Stimulated activated naive CD4-positive, alpha-beta T cell (primary cell): ENCODE measurements at places on chromosomes 13 and 19.

DNA sequence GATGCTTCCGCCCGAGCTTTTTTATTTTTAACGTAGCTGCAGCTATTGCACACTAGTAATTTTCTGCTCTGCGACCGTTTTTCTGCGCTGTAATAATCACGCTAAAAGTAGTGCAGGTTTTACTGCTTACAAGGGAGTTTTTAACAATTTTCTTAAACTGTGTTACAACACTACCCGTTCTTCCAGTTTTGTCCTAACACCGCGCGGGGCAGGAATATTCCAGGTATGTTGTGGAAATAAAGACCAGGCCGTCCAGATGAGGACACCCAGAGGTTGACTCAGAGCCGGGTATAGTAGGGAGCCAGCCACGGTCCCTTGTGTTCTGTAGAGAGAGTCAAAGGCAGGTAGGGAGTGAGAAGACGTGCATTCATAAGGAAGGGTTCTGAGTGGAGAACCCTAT is 21.7 kb downstream of the ZNF274 start:
- DNase-seq: no peak

DNA sequence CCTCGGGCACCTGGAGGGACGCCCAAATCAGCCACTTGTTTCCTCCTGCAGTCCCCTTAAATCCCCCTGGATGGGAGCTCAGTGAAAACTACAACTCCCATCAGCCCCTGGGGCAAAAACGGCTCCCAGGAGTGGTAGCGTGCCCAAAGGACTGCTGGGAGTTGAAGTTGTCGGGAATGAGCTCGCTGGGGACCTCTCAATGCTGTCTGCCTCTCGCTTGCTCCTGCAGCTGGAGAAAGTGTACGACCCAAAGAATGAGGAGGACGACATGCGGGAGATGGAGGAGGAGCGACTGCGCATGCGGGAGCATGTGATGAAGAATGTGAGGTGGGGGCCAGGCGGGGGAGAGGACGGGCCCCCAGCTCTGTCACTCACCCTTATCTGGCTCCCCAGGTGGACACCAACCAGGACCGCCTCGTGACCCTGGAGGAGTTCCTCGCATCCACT is 14.7 kb upstream of the DHDH start:
- DNase-seq: no peak

DNA sequence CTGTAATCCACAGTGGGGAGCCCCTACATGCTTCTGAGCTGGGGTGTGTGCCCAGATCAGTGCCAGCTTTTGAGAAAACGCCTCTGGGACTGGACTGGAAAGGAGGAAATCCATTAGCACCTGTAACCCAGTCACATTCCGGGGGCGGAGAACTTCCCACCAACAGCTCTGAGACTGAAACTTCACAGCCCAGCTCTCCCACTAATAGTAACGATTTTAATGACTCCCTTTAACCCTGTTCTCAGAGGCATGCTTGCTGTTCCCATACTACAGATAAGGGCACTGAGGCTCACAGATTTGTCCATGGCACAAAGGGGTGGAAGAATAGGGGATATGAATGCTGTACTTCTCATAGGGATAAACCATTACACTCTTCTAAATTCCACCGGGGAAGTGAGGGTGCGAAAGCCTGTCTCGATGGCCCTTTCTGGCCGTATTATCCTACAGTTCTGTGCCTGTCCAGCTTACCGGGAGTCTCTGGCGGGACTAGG is 851 bp downstream of the FBXO46 start:
- no peak for DNase-seq

- DNase-seq: peak; percentile 13
Measured at GRCh38 chr13:30142486-30143211, 164.7 kb downstream of the KATNAL1 start.

DNA sequence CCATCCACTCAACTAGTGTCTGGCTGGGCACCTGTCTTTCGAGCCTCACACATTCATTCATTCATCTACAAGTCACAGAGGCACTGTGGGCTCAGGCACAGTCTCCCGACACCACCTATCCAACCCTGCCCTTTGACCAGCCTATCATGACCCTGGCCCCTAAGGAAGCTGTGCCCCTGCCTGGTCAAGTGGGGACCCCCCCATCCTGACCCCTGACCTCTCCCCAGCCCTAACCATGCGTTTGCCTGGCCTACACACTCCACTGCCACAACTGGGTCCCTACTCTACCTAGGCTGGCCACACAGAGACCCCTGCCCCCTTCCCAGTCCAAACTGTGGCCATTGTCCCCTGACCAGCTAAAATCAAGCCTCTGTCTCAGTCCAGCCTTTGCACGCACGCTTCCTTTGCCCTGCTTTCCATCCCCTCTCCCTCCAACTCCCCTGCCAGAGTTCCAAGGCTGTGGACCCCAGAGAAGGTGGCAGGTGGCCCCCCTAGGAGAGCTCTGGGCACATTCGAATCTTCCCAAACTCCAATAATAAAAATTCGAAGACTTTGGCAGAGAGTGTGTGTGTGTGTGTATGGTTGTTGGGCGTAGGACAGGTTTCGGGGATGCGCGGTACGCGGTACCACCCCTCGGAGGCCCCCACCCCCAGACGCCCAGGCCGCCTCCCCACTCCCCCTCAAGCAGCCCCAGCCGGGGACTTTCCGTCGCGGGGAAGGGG is 404 bp upstream of the IL27RA start:
- no peak for DNase-seq

DNA sequence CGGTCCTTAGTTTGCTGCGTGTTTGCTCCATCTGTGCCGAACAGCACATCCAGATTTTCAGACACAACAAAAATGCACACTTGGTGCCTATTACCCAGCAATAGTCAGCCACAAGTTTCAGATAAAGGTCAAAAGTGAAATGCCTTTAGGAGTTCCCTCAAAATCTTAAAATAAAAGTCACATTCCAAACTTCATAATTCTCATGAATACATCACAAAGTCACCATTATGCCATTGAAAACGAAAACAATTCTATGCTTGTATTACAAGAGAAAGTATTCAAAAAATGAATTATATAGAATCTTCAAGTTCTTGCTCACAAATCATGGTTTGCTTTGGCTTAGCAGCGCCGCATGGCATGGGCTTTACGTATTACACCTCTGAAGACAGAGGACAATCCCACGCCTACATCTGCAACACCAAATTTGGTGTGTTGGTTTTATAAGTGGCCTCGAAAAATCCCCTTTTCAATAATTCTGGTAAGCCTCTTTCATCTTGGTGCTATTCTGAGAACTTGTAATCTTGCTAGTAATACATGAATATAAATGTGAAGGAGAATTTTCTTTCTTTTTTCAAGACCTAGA is 26.6 kb downstream of the COL4A1 start:
- DNase-seq: no peak

GRCh38 chr19:46970815-46971214 is 48.8 kb upstream of the NPAS1 start:
- DNase-seq: no peak

GRCh38 chr19:30206187-30206586 is 166.0 kb upstream of the ZNF536 start:
- no peak for DNase-seq

DNA sequence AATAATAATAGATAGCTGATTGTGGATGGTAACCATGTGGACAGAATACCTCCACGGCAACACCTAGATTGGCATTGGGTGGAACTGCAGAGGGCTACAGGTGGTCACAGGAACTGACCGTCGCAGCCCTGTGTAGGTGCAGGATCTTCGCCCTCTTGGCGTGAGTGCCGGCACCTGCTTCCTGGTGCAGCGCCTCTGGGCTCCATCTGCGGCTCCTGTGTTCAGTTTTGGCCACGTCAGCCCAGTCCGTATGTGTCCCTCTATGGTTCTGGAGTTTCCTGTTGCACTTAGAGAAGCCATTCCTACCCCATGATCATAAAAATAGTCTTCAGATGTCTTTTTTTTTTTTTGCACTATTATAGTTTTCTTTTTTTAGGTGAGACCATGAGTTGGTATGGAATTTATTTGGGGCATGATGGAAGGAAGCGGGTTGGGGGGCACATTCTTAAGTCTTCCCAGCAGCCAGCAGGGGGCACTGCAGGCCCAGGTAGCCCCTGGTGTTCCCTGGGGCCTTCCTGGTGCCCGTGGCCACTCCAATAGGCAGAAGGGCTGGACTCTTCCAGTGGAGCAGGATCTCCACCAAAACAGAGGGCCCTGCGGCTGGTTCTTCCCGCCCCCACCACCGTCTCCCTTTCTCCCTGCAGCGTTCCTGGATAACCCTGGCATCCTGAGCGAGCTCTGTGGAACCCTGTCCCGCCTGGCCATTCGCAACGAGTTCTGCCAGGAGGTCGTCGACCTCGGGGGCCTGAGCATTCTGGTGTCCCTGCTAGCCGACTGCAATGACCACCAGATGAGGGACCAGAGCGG is 10.1 kb upstream of the SLC25A42 start:
- DNase-seq: peak; percentile 29

GRCh38 chr13:30314562-30314961 is 7.2 kb upstream of the KATNAL1 start:
- DNase-seq: no peak
